ENCODE measurements at places on chromosomes 5 and 9.

GRCh38 chr5:97751540-97751939, 568.5 kb upstream of the RIOK2 start:
- H3K4me3 ChIP-seq = no peak overlapping the region
- H3K27ac ChIP-seq = no peak overlapping the region
- H3K27me3 ChIP-seq = no peaks in the 10 kb centered on the region
- no peak for DNase-seq

DNA sequence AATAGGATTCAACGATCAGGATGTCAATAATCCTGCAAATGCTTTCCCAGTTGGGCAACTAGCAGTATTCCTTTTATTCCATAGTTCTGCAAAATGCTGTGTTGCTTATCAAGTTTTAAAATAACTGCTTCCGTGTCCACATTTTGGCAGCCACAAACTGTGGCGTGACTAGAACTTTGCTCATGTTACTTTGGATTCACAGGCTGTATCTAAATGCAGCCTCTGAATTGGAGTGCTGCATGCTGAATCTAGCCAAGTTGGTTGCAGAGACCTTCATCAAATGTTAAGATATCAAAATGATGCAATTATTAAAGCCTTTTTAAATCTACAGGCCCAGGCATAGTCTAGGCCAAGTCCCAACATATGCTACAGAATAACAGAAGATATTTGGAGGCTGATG, 249.2 kb downstream of the NR2F1-AS1 start:
- DNase-seq = no peak
- no peak overlapping the region for H3K4me3 ChIP-seq
- H3K27ac ChIP-seq = no peak overlapping the region
- no peaks in the 10 kb centered on the region for H3K4me1 ChIP-seq
- H3K27me3 ChIP-seq = no peaks in the 10 kb centered on the region
- no peaks in the 10 kb centered on the region for H3K36me3 ChIP-seq

DNA sequence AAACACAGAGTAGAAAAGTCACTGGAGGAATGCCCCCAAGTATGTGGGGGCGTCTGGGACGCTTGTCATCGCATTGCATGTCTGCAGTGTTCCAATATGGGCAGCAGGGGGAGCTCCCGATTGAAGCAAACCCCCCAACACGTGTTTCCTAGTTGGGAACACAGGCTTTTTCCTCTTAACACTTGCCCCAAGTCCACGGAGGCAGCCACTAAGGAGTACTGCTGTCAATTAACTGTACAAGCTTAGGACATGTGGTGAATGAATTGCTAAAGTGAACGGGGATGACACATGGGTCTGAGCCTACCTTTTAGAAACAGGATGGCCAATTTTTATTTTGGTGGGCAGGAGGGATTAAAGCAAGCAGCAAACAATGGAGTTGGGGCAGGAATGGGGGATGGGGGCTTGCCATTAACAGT, 2.2 kb downstream of the GABRB2 start:
- no peak overlapping the region for H3K27ac ChIP-seq
- peaks cover 3% of the 10 kb centered on the region for H3K4me1 ChIP-seq
- H3K4me3 ChIP-seq = no peak overlapping the region
- H3K36me3 ChIP-seq = no peaks in the 10 kb centered on the region

DNA sequence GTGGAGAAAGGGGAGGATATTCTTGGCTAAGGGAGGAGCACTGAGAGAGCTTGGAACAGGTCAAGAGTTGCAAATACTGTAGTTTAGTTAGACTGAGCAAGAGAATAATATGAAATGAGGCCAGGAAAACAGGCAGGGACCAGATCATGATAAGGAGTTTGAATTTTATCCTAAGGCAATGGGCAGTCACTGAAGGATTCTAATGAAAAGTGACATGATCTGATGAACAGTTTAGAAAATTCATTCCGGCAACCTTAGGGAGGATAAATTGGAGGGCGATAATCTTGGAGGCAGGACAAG, 276.1 kb downstream of the PLK2 start:
- no peak overlapping the region for H3K4me3 ChIP-seq
- H3K4me1 ChIP-seq = no peaks in the 10 kb centered on the region
- H3K36me3 ChIP-seq = no peaks in the 10 kb centered on the region

DNA sequence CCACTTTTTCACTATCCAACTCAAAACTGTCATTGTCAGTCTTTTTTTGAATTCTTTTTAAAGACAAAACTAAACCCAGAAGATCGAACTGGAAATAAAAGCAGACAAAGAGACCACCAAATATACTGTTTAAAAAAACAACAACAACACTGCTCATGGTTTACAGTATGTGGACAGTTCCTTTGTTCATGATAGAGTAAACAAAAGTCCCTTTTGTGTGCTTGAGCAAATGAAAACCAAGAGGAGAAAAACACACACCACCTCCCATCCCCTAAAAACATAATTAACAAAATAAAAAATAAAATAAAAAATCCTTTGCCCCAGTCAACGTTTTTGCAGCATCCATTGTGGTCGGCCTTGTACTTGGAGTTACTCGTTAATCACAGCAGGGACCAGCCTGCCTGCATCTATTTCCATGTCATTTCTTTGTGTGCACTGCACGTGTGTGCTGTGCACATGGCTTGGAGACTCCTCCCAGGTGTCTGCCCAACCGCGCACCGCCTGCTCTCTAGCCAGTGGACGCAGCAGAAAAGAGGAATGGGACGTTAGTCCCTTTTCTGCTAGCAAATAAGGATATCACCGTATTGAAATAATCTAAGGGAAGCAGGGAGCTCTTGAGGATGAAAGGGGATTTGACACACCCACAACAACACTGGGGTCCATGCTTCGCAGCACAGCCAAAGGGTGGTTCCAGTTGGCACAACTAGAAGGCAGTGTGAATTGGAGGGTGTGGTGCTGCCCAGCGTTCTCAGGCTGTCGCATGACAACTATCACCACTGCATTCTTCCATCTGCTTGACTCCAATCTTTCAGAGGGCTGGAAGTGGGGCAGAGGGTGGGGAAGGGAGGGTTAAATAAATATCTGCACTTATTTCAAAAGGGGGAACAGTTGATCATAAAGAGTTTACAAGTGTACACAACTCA, 130.0 kb downstream of the SEMA6A start:
- no peak overlapping the region for H3K4me3 ChIP-seq
- H3K36me3 ChIP-seq = no peaks in the 10 kb centered on the region
- DNase-seq = no peak
- H3K4me1 ChIP-seq = no peaks in the 10 kb centered on the region

GRCh38 chr9:110958847-110959246, 79.4 kb downstream of the LPAR1 start:
- no peaks in the 10 kb centered on the region for H3K36me3 ChIP-seq
- H3K4me1 ChIP-seq = no peaks in the 10 kb centered on the region
- H3K27me3 ChIP-seq = no peaks in the 10 kb centered on the region
- H3K4me3 ChIP-seq = no peak overlapping the region

- H3K4me3 ChIP-seq = no peak overlapping the region
- no peak for DNase-seq
- no peak overlapping the region for H3K27ac ChIP-seq
- H3K27me3 ChIP-seq = no peaks in the 10 kb centered on the region
- no peaks in the 10 kb centered on the region for H3K4me1 ChIP-seq
Measured at GRCh38 chr9:27355166-27355565, 58.2 kb upstream of the EQTN start.

- no peak for DNase-seq
- H3K4me1 ChIP-seq = no peaks in the 10 kb centered on the region
- H3K27me3 ChIP-seq = no peaks in the 10 kb centered on the region
- no peaks in the 10 kb centered on the region for H3K36me3 ChIP-seq
- no peak overlapping the region for H3K27ac ChIP-seq
- H3K4me3 ChIP-seq = no peak overlapping the region
Measured at GRCh38 chr9:131965103-131965502, 114.6 kb downstream of the MED27 start.

- H3K36me3 ChIP-seq = no peaks in the 10 kb centered on the region
- no peak overlapping the region for H3K4me3 ChIP-seq
- no peak overlapping the region for H3K27ac ChIP-seq
- H3K4me1 ChIP-seq = no peaks in the 10 kb centered on the region
- no peaks in the 10 kb centered on the region for H3K27me3 ChIP-seq
- DNase-seq = no peak
Measured at GRCh38 chr5:56080375-56081052, 85.8 kb upstream of the IL6ST start.

- no peaks in the 10 kb centered on the region for H3K27me3 ChIP-seq
- peak; percentile 57 for DNase-seq
- H3K4me3 ChIP-seq = no peak overlapping the region
Measured at GRCh38 chr5:68460147-68460798, 244.7 kb downstream of the PIK3R1 start.

DNA sequence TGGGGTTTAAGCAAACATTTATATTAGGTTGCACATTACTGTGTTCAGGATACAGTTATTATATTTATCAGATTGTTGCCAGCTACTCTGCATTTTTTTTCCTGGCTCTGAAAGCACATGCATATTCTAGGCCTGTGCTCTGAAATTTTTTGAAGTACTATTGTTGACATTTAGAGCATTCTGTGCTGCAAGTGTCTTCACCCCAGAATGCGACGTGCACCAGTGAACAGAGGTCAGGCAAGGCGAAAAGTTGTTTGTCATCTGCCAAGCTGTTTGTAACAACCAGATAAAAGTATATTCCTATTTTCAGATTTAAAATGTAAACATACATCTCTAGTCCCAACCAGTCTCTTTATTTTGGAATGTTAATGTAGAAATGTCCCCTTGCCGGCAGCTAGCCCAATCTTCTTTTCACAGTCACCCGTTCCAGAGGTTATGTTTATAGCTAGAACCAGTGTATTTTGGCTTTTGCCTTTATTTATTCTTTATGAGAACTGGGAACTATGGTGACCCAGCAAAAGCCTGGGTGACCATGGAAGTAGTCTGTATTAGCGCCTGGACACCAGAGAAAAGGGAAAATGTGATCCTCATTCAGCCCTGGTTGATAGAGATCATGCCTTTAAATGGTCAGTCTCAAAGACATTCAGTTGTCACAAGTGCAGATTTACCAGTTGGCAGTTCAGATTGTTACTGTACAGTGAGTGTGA, 84.6 kb downstream of the NDUFAF2 start:
- H3K4me3 ChIP-seq = no peak overlapping the region
- H3K4me1 ChIP-seq = no peaks in the 10 kb centered on the region
- no peak overlapping the region for H3K27ac ChIP-seq
- H3K27me3 ChIP-seq = no peaks in the 10 kb centered on the region
- no peaks in the 10 kb centered on the region for H3K36me3 ChIP-seq

DNA sequence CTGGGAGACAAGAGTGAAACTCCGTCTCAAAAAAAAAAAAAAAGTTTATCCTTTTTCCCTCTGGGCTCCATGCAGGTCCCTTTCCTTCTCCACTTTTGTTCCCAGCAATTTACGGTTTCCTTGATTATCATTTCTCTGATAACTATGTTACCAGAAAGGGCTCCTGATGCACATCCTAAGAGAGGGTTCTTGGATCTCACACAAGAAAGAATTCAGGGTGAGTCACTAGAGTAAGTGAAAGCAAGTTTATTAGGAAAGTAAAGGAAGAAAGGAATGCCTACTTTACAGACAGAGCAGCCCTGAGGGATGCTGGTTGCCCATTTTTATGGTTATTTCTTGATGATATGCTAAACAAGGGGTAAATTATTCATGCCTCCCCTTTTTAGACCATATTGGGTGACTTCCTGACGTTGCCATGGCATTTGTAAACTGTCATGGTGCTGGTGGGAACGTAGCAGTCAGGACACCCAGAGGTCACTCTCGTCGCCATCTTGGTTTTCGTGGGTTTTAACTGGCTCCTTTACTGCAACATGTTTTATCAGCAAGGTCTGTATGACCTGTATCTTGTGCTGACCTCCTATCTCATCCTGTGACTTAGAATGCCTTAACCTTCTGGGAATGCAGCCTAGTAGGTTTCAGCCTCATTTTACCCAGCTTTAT, 13.5 kb upstream of the MELK start:
- H3K27ac ChIP-seq = no peak overlapping the region
- H3K27me3 ChIP-seq = no peaks in the 10 kb centered on the region
- H3K4me3 ChIP-seq = no peak overlapping the region

- H3K27ac ChIP-seq = no peak overlapping the region
- H3K4me1 ChIP-seq = no peaks in the 10 kb centered on the region
- no peaks in the 10 kb centered on the region for H3K36me3 ChIP-seq
- H3K4me3 ChIP-seq = no peak overlapping the region
- H3K27me3 ChIP-seq = no peaks in the 10 kb centered on the region
- no peak for DNase-seq
Measured at GRCh38 chr5:33629999-33630398, 189.2 kb downstream of the TARS1 start.

GRCh38 chr5:111772456-111773122, 15.6 kb upstream of the NREP start:
- H3K36me3 ChIP-seq = no peaks in the 10 kb centered on the region
- DNase-seq = peak; percentile 49
- peaks cover 72% of the 10 kb centered on the region for H3K4me1 ChIP-seq
- H3K4me3 ChIP-seq = no peak overlapping the region

DNA sequence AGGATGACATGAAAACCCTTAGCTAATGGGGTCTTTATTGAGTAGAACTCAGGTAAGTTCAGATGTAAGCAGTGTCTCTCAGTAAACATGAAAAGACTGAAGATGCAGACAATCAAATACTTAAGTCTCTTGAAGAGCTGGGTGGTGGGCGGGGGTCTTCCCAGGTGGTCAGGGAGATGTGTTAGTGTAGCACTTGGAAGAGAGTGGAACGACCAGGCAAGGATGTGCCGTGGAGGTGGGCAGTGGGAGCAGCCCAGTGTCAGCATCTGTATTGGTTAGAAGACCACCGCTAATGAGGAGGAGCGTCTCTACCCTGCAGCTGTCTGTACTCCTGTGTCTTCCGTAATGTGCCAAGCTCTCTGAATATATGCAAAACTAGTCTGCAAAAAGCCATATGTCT, 4.4 kb downstream of the S1PR3 start:
- no peaks in the 10 kb centered on the region for H3K27me3 ChIP-seq
- 0 out of 2 replicates have a peak, but pooled peaks cover under 1% of the 10 kb centered on the region for H3K4me1 ChIP-seq
- DNase-seq = no peak
- no peak overlapping the region for H3K4me3 ChIP-seq

DNA sequence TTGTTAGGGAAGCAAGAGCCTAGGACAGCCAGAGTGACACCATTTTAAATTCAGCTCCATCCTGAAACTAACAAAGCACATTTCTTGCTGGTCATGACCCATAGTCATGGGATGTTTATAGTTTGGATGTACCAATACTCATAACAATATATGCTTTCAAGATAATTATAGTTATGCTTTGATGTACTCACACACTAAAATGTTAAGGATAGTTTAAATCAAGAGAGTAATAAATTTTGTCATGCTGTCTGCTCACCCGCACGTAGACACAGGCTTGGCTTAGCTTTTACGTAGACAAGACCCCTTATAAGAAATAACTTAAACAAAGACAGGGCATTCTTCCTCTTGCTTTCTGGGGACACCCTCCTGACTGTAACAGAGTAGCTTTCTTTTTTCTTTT, 8.9 kb upstream of the STXBP1 start:
- no peak overlapping the region for H3K27ac ChIP-seq
- H3K27me3 ChIP-seq = peaks cover 15% of the 10 kb centered on the region
- DNase-seq = no peak

- H3K36me3 ChIP-seq = no peaks in the 10 kb centered on the region
- no peak overlapping the region for H3K4me3 ChIP-seq
- DNase-seq = no peak
- no peak overlapping the region for H3K27ac ChIP-seq
- H3K4me1 ChIP-seq = no peaks in the 10 kb centered on the region
Measured at GRCh38 chr9:95365766-95366165, 48.3 kb upstream of the FANCC start.

GRCh38 chr9:15244001-15244441, 63.0 kb downstream of the TTC39B start:
- no peaks in the 10 kb centered on the region for H3K27me3 ChIP-seq
- no peak overlapping the region for H3K4me3 ChIP-seq
- no peak overlapping the region for H3K27ac ChIP-seq
- no peak for DNase-seq

- no peak overlapping the region for H3K27ac ChIP-seq
- no peaks in the 10 kb centered on the region for H3K36me3 ChIP-seq
- no peak for DNase-seq
- H3K4me3 ChIP-seq = no peak overlapping the region
- no peaks in the 10 kb centered on the region for H3K4me1 ChIP-seq
Measured at GRCh38 chr5:32325062-32325461, 12.3 kb upstream of the MTMR12 start.
